SJCRH30 (cell line): ENCODE measurements at places on chromosomes 4 and X. TPM values are rescaled to one million over a fixed set of nuclear protein-coding genes. Genes with fewer than 3 reads are reported as not detected.

Gene PCYT1B
- 7.2 TPM in 2 replicates for total RNA-seq

Gene MAP7D2
- 0.05 and 0.08 TPM in 2 replicates for total RNA-seq

Gene NLRP2B
- total RNA-seq = not detected in 2 replicates

- H3K27ac ChIP-seq = peak overlapping the region; percentile 70
Measured at GRCh38 chrX:150899191-150899757, 806 bp upstream of the CD99L2 start.

Gene RAB39B
- 0.34 and 0.56 TPM in 2 replicates for total RNA-seq

- no peaks in the 10 kb centered on the region for H3K4me1 ChIP-seq
- peak; percentile 69 for DNase-seq
- H3K4me3 ChIP-seq = no peak overlapping the region
Measured at GRCh38 chr4:46648088-46648744, 258.3 kb upstream of the GABRA2 start.

GRCh38 chrX:32514986-32515385, 696.4 kb downstream of the DMD start:
- H3K27ac ChIP-seq = no peak overlapping the region
- H3K4me3 ChIP-seq = no peak overlapping the region
- no peak for DNase-seq
- H3K36me3 ChIP-seq = no peaks in the 10 kb centered on the region
- H3K4me1 ChIP-seq = no peaks in the 10 kb centered on the region

- no peaks in the 10 kb centered on the region for H3K4me1 ChIP-seq
- H3K36me3 ChIP-seq = no peaks in the 10 kb centered on the region
- H3K27me3 ChIP-seq = no peaks in the 10 kb centered on the region
- peak; percentile 21 for DNase-seq
Measured at GRCh38 chrX:42399632-42400024, 378.3 kb downstream of the PPP1R2C start.

DNA sequence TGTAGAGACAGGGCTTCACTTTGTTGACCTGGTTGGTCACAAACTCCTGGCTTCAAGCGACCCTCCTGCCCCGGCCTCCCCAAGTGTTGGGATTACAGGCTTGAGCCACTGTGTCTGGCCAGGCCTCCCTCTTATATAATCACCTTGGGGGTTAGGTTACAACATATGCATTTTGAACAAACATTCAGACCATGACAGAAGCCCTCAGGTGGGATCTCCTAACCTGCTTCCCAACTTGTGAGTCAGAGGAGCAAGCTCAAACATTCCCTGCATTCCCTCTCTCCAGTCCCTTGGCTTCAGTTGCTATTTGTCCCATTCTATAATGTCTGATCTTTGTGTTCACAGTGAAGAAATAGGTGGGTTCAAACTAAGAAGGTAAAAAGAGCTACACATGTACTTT, 76.5 kb upstream of the NRK start:
- no peak overlapping the region for H3K4me3 ChIP-seq
- no peak for DNase-seq
- H3K27ac ChIP-seq = no peak overlapping the region
- no peaks in the 10 kb centered on the region for H3K4me1 ChIP-seq
- H3K27me3 ChIP-seq = no peaks in the 10 kb centered on the region
- no peaks in the 10 kb centered on the region for H3K36me3 ChIP-seq

DNA sequence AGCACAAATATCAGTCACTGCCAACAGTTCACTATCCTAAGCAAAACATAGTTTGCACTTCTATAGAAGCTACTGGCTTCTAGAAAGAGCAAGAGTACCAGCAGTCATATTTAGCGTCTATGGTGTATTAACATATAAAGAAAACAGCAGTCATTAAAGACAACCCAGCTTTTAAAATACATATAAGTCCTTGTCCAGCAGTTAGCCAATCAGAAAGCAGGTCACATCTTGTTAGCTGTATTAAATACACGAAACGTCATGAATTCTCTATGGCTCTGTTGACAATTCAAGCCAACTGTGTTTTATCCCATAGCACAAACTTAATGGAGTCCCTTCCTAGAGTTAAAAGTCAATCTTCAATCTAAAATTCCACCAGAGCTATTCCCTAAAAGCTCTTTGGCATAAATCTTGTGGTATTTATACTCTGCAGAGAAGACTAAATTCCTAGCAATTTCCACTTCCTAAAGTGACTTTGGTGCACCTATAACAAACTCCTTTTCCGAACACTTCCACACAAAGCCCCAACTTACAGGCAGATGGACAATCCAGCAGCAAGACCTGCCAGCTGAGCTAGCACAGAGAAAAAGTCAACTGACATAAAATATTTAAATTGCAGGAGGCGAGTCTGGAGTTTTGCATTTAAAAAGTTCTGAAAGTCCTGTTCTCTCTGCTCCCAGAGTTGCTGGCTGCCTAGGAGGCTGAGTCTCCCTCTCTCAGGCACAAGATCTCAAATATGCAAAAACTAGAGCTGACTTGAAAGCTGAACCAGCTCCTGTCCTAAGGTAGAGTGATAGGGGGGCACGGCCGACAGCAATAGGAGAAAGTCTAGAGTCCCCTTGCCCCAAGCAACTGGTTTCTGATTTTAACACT, 1.3 kb downstream of the LDB2 start:
- no peak overlapping the region for H3K4me3 ChIP-seq
- H3K36me3 ChIP-seq = no peaks in the 10 kb centered on the region

DNA sequence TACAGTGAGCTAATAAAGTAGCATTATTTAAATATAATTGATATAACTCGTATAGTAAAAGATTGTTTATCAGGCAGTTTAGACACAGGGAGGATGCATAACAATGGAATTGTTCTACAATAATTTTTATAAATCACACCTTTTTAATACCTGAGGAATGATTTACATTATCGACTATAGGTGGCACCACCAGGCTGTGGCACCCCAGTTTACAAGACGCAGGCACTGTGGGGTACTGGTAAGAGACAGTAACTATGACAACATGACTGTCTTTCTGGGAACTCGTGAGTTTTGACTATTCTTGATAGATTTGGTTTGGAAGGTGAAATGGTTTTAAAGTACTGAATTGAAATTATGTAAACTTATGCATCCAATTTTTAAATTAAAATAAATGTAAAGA, 27.1 kb upstream of the STBD1 start:
- H3K36me3 ChIP-seq = no peaks in the 10 kb centered on the region
- no peak overlapping the region for H3K4me3 ChIP-seq
- no peak overlapping the region for H3K27ac ChIP-seq

Gene CABS1
- total RNA-seq = not detected in 2 replicates

- DNase-seq = peak; percentile 45
- H3K4me3 ChIP-seq = no peak overlapping the region
- H3K27me3 ChIP-seq = no peaks in the 10 kb centered on the region
- no peak overlapping the region for H3K27ac ChIP-seq
- H3K36me3 ChIP-seq = no peaks in the 10 kb centered on the region
- H3K4me1 ChIP-seq = peaks cover 30% of the 10 kb centered on the region
Measured at GRCh38 chr4:25863831-25864418, 1.1 kb upstream of the SEL1L3 start.

Gene TCEAL1
- 45.2 and 56.1 TPM in 2 replicates for total RNA-seq

DNA sequence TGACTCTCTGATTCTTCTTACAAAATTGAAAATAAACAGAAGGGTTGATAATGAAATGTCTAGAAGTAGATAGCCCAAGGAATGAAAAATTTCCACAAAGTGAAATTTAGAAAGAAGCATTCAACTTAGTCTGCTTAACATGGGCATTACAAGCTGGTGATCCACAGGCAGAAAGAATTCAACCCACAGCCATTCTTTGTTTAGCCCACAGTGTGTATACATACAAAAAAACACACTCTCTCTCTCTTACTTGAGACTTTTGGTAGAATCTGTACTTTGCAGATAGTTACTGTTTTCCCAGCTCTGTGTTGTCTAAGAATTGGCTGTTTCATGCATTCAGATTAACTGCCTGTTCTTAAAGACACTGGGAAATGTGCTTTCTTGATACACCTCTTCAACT, 159.8 kb downstream of the SLC4A4 start:
- no peaks in the 10 kb centered on the region for H3K4me1 ChIP-seq
- DNase-seq = no peak
- H3K36me3 ChIP-seq = no peaks in the 10 kb centered on the region
- H3K4me3 ChIP-seq = no peak overlapping the region
- no peak overlapping the region for H3K27ac ChIP-seq

GRCh38 chrX:97564496-97564895, 680.8 kb downstream of the RPA4 start:
- no peaks in the 10 kb centered on the region for H3K4me1 ChIP-seq
- no peak for DNase-seq
- no peak overlapping the region for H3K4me3 ChIP-seq
- H3K27ac ChIP-seq = no peak overlapping the region

Gene RHOXF2
- not detected in 2 replicates for total RNA-seq

- no peak overlapping the region for H3K27ac ChIP-seq
- 0 out of 2 replicates have a peak, but pooled peaks cover 6% of the 10 kb centered on the region for H3K27me3 ChIP-seq
- DNase-seq = no peak
- H3K4me3 ChIP-seq = no peak overlapping the region
Measured at GRCh38 chr4:56653461-56654237, 27.4 kb downstream of the HOPX start.

DNA sequence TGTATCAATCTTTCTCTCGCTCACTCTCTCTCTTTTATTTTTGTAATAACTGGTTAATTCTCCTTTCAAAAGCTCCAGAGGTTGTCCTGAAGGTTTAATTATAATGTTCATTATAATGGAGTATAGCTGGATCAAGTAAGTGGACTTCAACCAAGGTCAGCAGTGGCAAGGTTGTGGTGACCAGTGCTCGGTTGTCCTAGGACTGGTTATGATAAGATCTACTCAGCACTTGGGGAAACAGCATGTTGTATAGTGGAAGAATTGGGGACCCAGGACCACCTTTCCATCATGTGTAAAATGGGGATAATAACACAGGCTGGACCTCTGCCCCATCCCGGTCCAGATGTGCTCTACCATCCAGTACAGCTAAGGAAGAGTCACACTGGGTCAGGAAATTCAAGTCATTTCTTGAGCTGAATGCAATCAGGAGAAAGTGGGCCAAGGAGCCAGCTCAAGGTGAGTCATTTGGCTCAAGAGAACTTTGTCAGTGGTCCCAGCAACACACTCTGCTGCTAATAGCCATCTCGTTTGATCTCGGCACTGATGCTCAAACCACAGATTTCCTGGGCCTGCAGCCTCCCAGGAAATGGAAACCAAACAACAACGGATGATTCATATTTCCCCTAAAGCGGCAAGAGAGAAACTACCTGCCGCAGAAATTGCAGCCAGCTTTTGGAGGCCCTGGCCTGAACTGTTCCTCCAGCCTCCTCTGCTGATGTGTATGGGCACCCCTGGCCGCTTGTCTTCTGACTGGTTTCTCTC, 123.6 kb upstream of the RBPJ start:
- peaks cover 29% of the 10 kb centered on the region for H3K4me1 ChIP-seq
- no peaks in the 10 kb centered on the region for H3K36me3 ChIP-seq
- peak overlapping the region; percentile 23 for H3K27ac ChIP-seq
- H3K4me3 ChIP-seq = no peak overlapping the region
- DNase-seq = peak; percentile 57

Gene JAKMIP1
- total RNA-seq = not detected in 2 replicates

- H3K27me3 ChIP-seq = no peaks in the 10 kb centered on the region
- H3K4me3 ChIP-seq = no peak overlapping the region
- no peaks in the 10 kb centered on the region for H3K36me3 ChIP-seq
- no peak overlapping the region for H3K27ac ChIP-seq
Measured at GRCh38 chr4:107780665-107781064, 44.1 kb upstream of the SGMS2 start.

Gene NHS
- 0.51 and 0.56 TPM in 2 replicates for total RNA-seq

DNA sequence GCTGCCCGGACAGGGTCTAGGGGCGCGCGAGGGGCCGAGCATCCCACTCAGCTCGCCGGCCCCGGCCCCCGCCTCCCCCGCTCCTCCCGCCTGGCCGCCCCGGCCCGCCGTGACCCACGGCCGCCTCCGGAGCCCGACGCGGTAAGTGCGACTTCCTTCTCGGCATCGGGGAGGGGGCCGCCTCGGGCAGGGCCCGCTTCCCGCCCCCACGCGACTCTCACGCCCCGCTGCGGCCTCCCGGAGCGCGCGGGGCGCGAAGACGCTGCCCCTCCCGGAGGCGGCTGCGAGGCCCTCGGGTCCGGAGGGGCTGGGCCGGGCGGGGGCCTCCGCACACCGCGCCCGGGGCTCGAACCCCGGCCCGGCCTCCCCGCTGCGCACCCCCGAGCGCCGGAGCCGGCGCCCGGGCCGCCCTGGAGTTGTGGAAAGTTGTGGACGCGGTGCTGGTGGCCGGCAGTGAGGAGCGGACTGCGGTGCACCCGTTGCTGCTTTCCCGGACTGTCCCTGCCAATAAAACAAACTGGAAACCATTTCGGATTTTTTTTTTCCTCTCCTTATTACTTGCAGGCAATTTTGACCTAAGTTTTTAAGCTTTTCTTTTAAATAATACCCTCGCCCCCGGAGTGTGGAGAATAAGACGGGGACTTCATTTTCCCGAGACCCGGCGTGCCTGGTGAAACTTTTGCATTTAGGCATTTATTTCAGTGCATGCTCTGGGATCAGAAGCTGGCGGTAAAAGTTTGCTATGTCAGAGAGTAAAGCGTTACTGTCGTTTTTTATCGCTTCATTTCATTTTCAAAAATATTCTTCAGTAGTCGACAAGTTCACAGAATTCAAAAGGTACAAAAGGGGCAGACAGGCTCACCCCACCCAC, 13.0 kb upstream of the TMEM156 start:
- H3K4me3 ChIP-seq = peak overlapping the region; percentile 82
- no peaks in the 10 kb centered on the region for H3K36me3 ChIP-seq
- peak overlapping the region; percentile 32; the same call in 1 of the 2 replicates for H3K27ac ChIP-seq
- H3K4me1 ChIP-seq = peaks cover 17% of the 10 kb centered on the region
- DNase-seq = peak; percentile 61

GRCh38 chr4:133379681-133380438, 230.8 kb downstream of the PCDH10 start:
- no peak overlapping the region for H3K4me3 ChIP-seq
- H3K27ac ChIP-seq = no peak overlapping the region
- no peaks in the 10 kb centered on the region for H3K27me3 ChIP-seq
- H3K4me1 ChIP-seq = no peaks in the 10 kb centered on the region

DNA sequence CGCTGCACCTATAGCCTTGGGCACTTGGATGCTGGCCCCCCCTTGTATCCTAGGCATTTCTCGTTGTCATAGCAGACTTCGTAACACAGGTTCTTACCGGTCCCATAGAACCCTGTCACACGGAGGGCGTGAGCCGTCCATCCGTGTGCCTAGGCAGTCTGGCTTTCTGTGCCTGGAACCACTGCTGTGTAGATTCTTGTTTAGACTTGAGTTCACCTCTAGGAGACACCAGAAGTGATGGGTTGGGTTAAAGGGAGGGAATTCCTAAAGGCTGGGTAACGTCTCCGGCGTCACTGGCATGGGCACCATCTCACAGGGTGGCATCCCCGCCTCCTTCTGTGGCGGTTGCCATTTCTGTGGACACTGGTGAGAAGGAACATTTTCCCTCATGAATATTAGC, 13.5 kb upstream of the NKX1-1 start:
- H3K27me3 ChIP-seq = peaks cover 19% of the 10 kb centered on the region
- no peak for DNase-seq
- H3K36me3 ChIP-seq = no peaks in the 10 kb centered on the region
- no peaks in the 10 kb centered on the region for H3K4me1 ChIP-seq
- no peak overlapping the region for H3K27ac ChIP-seq

DNA sequence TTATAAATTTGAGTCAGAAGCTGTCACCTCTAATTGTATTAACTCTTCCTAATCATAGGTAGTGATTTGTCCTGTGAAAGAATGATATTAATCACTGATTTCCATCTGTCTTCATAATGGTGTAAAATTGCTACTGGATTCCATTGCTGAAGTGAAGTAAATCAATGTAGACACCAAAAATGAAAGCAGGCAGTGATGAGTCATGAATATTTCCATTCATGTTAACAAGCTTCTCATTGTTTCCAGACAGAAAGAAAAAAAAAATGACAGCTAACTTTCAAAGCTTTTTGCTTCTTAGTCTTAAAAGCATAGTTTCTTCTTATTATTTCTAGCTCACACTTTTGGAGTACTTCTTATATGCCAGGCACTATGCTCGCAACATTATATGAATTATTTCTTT, 21.5 kb downstream of the FAM114A1 start:
- peak overlapping the region; percentile 58 for H3K27ac ChIP-seq
- peaks cover 26% of the 10 kb centered on the region for H3K4me1 ChIP-seq
- H3K4me3 ChIP-seq = no peak overlapping the region
- H3K27me3 ChIP-seq = no peaks in the 10 kb centered on the region

Gene PRR32
- 0.14 TPM in 1 of 2 replicates, not detected in the other for total RNA-seq

Gene LEF1
- total RNA-seq = 83.9 and 84.4 TPM in 2 replicates
